ENCODE measurements at places on chromosomes 1 and 21.

- DNase-seq: no peak
Measured at GRCh38 chr1:220451532-220451931, 76.4 kb upstream of the MARK1 start.

- no peak for DNase-seq
Measured at GRCh38 chr1:110170766-110171733, 20.8 kb downstream of the SLC6A17 start.

DNA sequence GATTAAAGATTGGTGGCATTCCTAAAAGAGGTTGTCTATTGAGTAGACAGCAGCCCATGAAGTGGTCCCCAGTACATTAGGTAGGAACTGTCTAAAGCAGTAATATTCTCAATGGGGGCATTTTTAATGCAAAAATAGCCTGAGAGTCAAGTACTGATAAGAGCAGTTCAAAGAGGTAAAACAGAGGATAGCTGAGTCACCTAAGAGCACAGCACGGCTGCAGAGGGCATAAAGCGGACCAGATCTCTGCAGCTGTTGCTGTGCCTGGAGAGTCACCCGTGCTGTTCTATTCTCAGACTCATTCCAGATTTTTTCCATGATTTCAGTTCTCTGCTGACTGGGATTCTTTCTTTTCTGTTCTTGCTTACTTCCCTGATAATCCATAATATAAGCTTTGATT is 313.2 kb downstream of the OLFM3 start:
- DNase-seq: no peak

- DNase-seq: no peak
Measured at GRCh38 chr1:218942431-218942830, 231.2 kb upstream of the LYPLAL1 start.

GRCh38 chr1:149967646-149968045 is 31.0 kb upstream of the MTMR11 start:
- no peak for DNase-seq

GRCh38 chr1:27192039-27192529 is 37.2 kb upstream of the SLC9A1 start:
- DNase-seq: no peak

DNA sequence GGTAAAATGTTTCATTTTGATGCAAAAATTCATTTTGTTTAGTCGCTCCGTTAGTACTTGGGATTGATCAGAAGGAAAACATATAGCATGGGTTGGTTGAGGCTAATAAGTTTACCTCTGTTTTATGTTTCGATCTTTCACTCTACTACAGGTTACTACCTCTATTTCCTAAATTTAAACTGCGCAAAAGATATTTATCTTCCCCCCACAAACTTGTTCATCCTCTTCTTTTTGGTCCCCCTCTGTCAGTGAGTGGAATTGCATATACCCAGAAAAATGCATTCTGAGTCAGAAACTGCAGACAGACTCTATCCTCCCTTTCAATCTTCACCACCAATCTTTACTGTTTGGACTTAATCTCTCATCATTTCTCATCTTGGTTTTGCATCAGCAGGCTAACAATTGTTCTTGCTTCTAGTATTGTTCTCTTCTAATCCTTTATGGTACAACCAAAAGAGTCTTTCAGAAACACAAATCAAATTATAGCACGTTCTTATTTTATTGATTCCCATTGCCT is 316.0 kb upstream of the ADGRL4 start:
- no peak for DNase-seq

- no peak for DNase-seq
Measured at GRCh38 chr1:98920441-98921110, 84.1 kb downstream of the PLPPR5 start.

- no peak for DNase-seq
Measured at GRCh38 chr1:12249181-12249580, 19.4 kb downstream of the VPS13D start.

DNA sequence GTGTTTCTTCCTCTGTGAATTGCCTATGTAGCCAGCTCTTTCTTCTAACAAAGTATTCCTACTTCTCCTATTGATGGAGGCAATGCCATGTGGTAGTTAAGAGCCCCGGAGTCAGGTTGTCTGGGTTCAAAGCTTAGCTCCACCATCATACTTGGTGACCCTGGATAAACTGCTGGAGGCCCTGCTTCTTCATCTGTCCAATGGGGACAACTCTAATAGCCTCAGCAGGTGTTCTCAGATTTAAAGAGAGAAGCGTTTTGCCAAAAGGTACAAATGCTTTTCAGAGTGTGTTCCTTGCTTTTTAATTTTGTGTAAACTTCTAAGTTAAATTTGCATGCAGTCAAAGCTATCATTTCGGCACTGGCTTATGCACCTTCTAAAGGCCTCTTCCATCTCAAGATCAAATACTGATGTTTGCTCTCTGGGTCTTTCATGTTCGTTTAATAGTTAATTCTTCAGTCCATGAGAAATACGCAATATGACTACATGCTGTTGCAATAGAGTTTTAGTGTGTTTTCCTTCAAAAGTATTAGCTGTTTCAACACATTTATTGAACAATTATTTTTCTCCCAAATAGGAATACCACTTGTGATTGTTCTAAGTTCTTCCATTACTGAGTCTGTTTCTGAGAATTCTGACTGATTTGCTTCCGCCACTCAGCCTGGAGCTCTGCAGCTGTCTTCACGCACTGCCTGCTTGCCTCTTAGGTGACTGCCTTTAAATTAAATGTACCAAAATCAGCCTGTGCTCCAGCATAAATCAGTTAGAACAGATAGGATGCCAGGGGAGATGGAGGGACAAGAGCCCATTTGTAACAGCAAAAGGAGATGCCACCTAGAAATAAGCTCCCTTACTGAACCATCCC is 75.6 kb downstream of the CAPZB start:
- DNase-seq: no peak

- DNase-seq: no peak
Measured at GRCh38 chr1:88680471-88680870, 3.6 kb upstream of the PKN2 start.

- DNase-seq: no peak
Measured at GRCh38 chr1:213094446-213094845, 43.4 kb downstream of the RPS6KC1 start.

- no peak for DNase-seq
Measured at GRCh38 chr1:185907246-185907645, 173.1 kb downstream of the HMCN1 start.

GRCh38 chr1:23593556-23594148 is 34.4 kb upstream of the ID3 start:
- no peak for DNase-seq

- no peak for DNase-seq
Measured at GRCh38 chr1:102942324-102942723, 166.0 kb downstream of the COL11A1 start.

DNA sequence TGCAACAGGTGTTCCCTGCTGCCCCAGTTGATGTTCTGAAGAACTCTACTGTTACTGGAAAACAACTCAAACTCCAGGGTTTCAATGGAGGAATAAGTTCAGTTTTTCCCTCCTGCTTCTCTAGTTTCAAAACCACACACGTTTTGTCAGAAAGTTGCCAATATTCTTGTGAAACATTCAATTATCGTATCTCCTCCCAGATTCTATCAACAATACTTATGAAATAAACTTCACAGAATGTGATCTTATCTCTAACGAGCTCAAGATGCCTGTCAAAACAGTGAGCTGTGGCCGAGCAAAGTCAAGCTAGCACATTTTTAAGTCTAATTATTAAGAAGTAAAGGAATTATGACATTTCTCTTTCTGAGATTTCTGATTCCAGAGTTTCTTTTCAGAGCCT is 4.7 kb downstream of the OR2B11 start:
- DNase-seq: no peak

GRCh38 chr1:30919025-30919881 is 10.7 kb upstream of the SDC3 start:
- DNase-seq: peak; percentile 39

- no peak for DNase-seq
Measured at GRCh38 chr1:78681265-78681664, 31.6 kb downstream of the IFI44 start.

DNA sequence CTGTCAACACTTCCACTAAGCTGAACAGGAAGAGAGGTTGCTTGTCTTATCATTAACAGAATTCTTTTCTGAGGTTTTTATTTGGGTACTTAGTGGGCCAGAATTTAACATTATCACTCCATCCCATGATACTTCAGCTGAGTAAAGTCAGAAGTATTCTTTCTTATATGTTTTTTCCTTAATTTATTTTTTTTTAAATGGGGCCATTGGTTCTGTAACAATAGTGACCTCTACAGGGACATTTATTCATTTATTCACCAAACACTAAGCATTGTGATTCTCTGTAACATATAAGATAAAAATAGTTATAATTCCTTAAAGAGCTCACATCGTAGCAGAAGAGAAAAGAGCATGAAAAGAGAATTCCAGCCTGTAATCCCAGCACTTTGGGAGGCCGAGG is 9.8 kb downstream of the GREM2 start:
- no peak for DNase-seq

- no peak for DNase-seq
Measured at GRCh38 chr1:161838885-161839284, 72.8 kb downstream of the ATF6 start.

DNA sequence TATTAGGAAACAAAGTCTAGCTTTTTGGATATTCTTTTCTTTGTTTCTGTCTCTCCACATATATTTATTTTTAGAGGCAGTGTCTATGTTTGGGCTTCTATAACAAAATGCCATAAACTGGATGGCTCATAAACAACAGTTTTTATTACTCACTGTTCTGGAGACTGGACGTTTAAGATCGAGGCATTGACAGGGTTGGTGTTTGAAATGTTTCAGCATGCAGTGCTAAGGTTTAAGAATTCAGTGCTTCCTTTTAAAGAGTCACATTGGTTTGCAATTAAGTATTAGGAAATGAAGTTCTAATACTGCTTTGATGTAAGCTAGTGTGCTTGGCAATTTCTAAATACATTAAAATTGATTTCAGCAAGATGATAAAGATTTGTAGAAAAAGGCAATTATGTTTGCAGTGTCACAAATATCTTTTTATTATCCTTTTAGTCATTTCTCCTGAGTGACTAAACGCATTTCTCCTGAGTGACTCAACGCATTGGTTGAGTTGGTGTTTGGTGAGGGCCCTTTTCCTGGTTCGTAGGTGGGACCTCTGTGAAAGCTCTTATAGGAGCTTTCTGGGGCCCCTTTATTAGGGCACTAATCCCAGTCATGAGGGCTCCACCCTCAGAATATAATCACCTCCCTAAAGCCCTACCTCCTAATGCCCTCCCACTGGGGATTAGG is 317.0 kb downstream of the USP25 start:
- no peak for DNase-seq

- no peak for DNase-seq
Measured at GRCh38 chr1:114003431-114003830, 24.2 kb downstream of the OLFML3 start.
